ENCODE measurements at places on chromosomes 2 and 18. TPM values are rescaled to one million over a fixed set of nuclear protein-coding genes. Genes with fewer than 3 reads are reported as not detected.

- no peak for DNase-seq
These were observed 64.6 kb downstream of the NEB start for GRCh38 chr2:151669585-151670081.

GRCh38 chr2:86398500-86399474 is 42.4 kb upstream of the KDM3A start:
- DNase-seq: no peak

GRCh38 chr2:165889798-165890197 is 63.8 kb downstream of the TTC21B start:
- no peak for DNase-seq

- no peak for DNase-seq
These were observed 87.6 kb upstream of the FAM110C start for GRCh38 chr2:133675-134593.

DNA sequence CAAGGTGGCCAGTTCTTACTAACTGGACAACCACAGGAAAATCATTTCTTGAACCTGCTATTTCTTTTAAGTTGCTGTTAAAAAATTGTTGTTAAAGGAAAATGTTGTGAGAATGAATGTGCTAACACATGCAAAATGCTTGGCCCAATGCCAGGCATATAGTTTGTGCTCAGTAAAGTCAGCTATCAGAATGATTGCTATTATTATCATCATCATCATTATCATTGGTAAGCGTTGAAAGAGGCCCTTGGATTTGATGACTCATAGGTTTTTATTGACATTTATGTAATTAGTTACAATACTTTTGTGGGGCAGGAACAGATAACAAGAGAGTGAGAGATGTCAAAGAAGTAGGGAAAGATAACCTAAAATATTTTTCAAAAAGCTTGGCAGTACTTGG is 394.2 kb upstream of the ZEB2 start:
- DNase-seq: no peak

DNA sequence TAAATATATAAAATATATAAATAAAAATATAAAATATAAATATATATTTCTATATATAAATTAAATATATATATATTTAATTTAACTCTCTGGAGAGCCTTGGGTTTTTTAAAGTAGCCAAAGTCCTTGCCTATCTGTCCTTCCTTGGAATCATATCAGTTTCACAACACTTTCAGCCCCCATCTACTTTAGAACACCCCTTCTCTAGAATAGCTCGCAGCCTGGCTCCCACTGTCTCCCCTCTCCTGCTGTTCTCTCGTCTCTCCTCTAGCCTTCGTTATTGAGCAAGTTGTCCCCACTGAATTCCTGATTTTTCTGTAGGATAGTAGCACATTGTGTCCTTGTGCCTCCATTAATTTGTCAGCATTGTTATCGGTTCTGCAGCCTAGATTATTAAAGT is 677.0 kb downstream of the RNF144A start:
- no peak for DNase-seq

DNA sequence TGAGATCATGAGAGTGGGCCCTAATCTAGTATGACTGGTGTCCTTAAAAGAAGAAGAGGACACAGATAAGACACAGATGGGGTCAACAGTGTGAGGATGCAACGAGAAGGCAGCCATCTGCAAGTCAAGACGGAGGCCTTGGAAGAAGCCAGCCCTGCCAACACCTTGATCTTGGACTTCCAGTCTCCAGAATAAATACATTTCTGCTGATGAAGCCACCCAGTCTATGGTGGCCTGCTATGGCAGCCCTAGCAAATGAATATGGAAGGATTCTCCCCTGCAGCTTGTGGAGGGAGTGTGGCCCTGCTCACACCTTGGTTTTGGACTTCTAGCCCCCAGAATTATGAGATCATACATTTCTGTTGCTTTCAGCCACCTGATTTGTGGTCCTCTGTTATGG is 12.3 kb downstream of the CTIF start:
- DNase-seq: no peak

- DNase-seq: no peak
These were observed 29.0 kb downstream of the TNFRSF11A start for GRCh38 chr18:62354151-62354550.

DNA sequence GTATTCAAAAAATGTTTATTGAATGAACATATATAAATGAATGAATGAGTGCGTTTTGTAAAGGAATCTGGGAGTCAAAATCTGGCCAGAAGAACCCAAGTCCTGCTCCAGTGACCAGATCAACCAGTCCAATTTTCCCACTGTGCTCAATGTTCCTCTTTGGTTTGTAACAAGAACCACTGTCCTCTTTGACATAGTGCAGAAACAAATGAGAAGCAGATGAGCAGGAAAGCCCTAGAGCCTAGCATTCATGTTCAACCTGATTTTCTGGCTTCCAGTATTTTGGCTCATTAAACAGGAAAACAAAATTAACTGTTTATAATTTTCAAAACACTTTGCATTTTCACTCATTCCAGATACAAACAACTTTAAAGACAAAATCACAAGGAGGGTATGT is 23.2 kb downstream of the FAM124B start:
- no peak for DNase-seq

DNA sequence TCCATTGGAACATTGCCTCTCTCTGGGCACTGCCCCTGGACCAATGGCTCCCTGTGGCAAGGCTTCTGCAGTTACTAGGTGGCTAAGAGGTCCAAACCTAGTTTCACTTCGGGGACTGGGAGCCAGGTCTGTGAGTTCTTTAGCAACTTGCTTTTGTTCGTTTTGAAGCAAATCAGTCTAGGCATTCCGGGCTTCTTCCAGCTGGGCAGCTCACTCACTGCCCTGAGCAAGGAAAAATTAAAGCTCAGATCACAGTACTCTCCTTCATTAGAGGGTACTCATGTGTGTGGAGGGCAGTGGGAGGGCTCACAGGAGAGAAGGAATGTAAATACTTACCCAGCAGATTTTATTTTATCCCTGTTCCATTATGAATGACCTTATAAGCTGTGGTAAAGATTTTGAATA is 80.3 kb downstream of the SPP2 start:
- DNase-seq: peak; percentile 38

- no peak for DNase-seq
These were observed 32.5 kb upstream of the ERCC3 start for GRCh38 chr2:127326289-127326945.

DNA sequence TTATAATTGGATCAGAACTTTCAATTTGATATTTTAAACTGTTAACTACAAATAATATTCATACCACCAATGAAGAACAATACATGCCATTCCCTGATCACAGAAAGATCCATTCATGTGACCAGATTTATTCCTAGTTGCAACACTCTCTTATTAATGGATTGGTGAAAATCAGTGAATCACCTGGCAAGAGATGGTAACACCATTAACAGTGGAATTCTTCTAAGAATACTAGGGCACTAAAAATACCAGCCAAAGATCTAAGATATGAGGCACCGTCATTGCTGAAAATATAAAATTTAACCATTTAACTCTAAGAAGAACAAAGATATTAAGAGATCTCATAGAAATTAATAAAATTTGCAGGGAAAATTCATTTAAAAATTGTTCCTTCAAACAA is 58.1 kb downstream of the MAP4K3 start:
- no peak for DNase-seq

DNA sequence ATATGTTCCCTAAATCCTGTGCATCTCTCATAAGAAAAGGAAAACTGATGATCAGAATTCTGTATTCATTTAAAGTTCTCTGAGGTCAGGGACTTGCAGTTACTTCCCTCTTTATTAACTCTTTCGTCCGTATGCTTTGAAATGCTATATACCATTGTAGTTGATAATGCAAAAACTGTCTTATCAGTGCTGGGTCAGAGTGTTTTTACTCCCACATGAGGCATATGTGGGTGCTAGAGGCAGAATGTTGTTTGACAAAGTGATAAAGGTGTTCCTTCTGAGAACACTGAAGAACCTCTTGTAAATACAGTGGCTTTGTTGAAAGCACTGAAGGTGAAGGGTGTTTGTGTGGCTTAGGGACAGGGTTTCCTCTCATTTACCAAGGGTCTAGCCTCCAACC is 136.5 kb upstream of the NFATC1 start:
- no peak for DNase-seq

DNA sequence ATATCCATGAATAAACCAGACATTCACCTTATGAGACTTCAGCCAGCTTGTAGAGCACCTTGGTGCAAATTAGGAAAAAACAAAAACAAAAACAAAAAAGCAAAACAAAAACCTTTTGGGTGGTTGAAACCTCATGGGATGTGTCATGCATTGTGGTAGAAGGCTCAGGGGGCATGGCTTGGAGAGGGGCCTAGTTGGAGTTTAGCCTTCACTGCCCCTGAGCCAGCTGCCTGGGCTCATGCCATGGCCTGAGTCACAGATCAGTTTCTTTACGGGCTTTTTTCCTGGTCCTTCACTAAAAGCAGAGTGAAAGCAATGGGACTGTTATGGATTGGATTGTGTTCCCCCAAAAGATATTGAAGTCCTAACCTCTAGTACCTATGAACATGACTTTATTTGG is 22.0 kb upstream of the DAPL1 start:
- peak; percentile 71 for DNase-seq

- peak; percentile 46 for DNase-seq
These were observed 74.8 kb upstream of the SMIM21 start for GRCh38 chr18:75502286-75502685.

DNA sequence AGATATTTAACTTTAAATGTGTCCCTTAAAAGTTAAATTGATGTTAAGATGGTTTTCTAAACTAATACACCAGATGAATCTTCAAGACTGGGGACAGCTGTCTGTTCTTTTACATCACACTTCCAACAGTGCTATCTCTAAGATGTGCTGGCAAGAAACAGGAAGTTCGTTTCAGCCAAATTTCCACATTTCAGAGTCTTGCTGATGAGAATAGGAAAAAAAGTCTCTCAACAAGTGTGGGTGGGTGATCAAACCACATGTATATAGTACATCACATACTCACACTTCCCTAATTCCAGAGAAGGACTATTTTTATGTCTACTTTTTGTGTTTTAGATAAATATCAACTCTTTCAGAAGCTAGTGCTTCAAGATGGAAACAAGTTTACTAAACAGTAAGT is 1712.8 kb upstream of the TMEFF2 start:
- DNase-seq: no peak

DNA sequence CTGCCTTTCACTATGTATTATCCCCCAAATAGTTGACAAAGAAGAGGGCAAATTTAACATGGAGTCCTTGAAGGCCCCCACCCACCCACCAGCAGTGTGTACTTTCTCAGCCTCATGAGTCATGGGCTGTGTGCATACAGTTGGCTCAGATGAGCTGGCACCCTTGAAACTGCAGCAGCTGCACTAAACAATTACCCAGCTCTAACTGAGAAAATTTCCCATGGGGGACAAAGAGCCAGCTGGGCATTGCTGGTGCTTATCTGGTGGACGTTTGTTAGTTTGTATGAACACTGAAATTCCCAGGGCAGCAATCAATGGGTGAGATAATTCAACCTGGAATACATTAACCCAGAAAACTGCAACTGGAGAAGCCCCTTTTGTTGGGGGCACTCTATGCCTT is 131.7 kb downstream of the GCA start:
- DNase-seq: peak; percentile 26

GRCh38 chr2:107068069-107068916 is 182.3 kb upstream of the ST6GAL2 start:
- DNase-seq: no peak

GRCh38 chr2:160372010-160372356 is 121.6 kb downstream of the RBMS1 start:
- no peak for DNase-seq

DNA sequence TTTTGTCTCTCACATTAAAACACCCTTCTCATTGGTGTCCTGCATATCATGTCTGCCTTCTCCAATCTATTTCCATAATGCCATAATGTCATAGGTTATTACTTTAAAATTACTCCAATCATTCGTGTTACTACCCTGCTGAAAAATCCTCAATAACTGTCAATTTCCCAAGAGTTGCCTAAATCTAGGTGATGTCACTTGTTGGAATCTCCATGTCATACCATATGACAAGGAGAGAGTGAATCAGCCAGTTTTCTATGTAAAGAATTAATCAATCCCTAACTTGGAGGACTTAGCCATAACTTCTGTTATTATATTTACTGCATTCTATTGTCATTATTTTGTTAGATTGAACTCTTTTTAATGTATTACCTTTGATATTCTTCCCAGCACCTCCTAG is 62.5 kb downstream of the PHLPP1 start:
- DNase-seq: no peak

DNA sequence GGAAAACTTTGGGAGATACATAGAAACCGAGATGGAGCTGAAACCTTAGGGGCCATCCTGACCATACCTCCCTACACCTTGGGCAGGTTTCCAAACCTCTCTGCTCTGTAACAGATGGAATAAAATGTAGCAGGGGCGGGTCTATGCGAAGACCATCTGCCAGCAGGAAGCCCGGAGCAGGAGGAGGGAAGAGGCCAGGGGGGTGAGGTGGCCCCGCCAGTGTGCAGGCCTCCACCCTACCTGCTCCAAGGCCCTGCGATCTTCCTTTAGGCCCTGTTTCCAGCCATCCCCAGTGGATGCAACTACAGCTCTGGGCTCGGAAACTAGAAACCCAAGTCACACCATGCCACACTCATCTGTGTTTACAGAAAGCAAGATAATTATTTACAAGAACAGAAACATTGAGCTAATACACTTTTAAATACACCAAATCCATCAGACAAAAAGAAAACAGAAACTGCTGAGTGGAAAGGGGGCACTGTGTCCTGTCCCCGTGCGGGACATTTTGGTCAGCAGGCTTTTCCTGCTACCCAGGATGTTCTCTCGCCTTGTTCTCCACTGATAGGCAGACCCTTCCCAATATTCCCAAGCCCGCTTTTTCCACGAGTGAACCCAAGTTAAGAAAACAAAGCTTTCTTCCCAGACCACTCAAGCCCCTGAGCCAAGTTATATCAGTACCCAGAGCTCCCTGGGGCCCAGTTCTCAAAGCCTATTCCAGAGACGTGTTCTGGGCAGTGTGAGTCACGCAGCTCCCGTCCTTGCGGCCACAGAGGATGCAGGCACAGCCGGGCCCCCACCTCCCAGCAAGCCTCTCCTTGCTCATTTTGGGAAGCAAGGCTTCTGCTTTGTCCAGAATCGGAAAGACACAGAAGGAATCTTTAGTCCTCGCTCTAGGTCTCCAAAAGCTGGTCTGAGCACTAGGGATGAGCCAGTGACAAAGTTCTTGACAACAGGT is 17.3 kb downstream of the CIB4 start:
- DNase-seq: peak; percentile 75

GRCh38 chr2:217714287-217714751 is 288.5 kb downstream of the TNS1 start:
- peak; percentile 97 for DNase-seq

GRCh38 chr2:238027058-238027457 is 33.7 kb upstream of the SCLY start:
- no peak for DNase-seq

Gene CAVIN2
- total RNA-seq: not detected

Gene YPEL5
- total RNA-seq: 64.4 TPM

Gene RAMP1
- 6.2 TPM for total RNA-seq

Gene ANO7
- 0.72 TPM for total RNA-seq

Gene CHRNA1
- total RNA-seq: 7.5 TPM

Gene RAPH1
- total RNA-seq: 9.4 TPM

Gene KIAA2012
- not detected for total RNA-seq

Gene HOXD10
- not detected for total RNA-seq

All from RPMI7951 (cell line).